ENCODE measurements at places on chromosomes 3 and 15.

- DNase-seq = no peak
Observed at GRCh38 chr3:13850161-13850945, 29.5 kb downstream of the WNT7A start.

DNA sequence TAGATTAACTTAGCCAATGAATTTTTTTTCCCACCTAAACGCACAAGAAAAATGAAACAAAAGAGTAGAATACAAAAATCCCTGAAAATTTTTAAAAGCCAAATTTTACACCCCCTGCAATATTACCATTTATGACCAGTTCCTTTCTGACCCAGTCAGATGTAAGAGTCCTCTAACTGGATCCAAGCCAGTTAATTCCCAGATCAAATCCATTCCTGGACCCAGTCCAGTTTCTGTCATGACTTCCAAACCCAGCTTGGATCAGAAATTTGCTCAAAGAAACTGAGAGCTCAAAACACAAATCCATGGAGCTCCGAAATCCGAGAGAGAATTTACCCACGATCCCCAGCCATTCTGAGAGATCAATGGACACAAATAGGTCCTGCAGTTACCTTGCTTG is 17.0 kb upstream of the ALDH1L1 start:
- DNase-seq = no peak

DNA sequence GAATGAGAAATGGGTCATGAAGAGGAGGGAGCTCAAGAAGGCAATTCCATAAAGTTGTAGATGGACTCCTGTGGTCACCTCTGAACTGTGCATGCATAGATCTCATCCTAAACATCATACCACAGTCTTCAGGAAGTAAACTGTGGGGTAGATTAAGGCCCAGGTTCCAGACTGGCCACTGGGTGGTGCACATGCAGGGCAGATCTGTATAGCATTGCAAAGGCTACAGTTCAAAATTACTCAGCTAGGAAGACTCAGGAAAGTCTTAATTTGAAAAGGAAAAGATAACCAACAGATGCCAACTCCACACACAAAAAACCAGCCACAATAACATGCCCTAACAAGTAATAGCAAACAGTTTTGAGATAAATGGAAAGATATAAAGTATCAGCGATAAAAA is 20.3 kb downstream of the KY start:
- DNase-seq = no peak

DNA sequence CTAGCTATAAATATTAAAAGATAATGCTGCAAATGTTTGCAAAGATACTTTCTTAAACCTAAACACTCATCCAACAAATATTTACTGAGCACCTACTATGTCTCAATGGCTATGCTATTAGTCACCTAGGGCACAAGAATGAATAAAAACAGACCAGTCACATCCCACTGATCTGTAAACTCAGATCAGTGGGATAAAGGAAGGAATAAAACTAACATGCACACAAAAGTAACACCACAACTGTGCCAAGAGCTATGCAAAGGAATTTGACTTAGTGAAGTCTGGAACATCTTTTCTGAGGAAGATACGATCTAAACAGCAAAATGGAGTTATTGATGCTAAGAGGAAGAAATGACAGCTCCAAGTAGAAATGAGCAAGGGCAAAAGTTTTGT is 56.6 kb downstream of the CBLB start:
- no peak for DNase-seq

DNA sequence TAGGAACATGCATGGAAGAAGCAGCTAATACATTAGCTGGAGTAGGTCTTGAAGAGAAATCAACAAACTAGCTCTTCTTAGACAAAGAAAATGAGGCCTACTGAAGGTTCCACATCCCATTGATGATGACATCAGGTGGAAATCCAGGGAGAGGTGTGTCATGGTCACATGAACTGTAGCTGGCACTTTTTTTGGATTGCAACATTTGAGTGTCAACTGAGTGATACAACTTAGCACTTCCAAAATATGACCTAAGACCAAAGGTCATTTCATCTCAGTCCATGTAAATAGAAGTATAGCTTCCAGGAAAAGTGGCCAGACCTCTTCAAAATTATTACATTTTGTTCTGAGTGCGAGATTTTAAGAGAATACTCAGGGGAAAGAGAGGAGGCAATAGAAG is 117.2 kb upstream of the MEIS2 start:
- DNase-seq = no peak

DNA sequence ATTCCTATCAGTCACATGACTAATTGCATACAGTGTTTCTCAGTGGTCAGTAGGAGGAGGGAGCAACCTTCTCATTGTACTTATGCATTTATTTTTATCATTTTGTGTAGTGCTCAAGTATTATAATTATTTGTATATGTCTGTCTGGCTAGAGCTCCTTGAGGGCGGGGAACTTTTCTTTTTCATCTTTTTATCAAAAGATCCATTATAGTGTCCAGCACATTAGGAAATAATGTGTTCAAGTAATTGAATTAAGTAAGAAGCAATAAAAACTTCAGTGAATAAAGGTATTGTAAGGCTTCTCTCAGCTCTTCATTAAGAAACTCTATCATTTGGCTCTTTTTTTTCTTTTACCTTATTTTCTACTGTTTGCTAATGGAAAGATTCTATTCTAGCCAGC is 18.8 kb downstream of the FGF7 start:
- no peak for DNase-seq

DNA sequence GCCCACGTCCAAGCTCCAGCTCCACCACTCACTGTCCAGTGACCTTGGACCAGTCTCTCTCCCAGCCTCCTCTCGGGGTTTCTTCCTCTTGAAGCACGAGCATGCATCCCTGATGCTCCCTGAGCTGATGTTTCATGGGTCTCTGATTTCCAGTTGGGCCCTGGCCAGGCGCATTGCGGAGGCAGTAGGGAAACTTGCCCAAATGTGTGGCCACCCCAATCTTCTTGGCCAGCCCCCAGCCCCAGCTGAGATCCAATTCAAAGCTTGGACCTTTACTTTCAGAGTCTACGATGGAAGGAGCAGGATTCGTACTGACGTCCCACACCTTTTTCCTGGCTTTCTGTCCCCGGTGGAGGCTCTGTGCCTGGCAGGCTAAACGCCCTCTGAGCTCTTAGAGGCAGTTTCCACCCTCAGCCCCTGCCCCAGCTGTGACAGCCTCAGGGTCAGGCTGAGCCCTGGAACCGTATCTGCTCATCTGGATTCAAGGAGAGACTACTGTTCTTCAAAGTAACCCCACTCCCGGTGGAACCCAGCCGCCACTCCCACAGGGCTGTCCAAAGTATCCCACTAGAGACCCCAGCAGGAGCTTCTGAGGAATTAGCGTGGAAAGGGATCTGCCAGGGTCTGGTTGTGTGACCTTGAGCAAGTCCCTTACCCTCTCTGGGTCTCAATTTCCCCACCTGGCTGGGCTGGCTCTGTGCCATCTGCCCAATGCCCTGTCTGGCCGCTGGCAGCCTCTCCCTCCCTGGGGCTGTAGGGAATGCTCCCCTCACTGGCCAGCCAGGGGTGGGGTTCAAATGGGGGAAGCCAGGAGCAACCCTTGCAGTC is 37.4 kb downstream of the CPN2 start:
- DNase-seq = no peak

- DNase-seq = no peak
Observed at GRCh38 chr3:13932578-13933295, 52.9 kb upstream of the WNT7A start.

DNA sequence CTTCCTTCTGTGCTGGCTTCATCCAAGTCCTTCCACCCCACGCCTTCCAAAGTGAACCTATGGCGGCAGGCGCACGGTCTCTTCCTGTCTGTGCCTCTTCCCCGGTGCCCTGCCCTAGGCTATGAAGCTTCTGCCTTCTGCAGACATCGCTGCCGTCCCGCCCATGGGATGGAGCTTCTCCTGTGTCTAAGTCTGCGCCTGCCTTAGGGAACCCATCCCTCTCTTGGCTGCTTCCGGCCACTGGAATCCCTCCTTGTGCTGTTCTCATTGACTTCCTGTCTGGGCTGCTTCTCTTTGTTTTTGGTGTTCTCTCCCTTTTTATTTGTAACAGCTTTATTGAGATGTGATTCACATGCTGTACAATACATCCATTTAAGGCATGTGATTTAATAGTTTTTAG is 17.2 kb downstream of the CHCHD6 start:
- no peak for DNase-seq

DNA sequence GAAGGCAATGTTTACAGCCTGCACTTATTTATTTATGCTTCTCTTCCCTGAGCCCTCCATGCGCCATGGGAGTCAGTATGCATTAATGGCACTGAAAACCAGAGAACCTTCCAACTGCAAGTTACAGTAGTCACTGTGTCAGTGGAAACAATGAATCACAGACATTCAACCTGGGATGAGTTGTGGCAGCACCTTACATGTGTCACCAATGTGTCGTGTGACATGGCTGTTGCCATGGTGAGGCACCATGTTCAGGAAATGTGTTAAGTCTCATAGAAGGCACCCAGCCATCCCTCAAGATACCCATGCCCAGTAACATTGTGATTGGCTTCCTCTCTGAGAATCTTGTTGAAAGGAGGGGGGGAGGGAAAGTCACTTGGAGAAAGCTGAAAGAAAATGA is 105.0 kb downstream of the FOXP1 start:
- peak; percentile 12 for DNase-seq

GRCh38 chr3:171906951-171907676 is 64.0 kb downstream of the TMEM212 start:
- no peak for DNase-seq

Measured in activated CD4-positive, CD25-positive, alpha-beta regulatory T cell (primary cell).